ENCODE measurements at places on chromosomes 13 and 19.

DNA sequence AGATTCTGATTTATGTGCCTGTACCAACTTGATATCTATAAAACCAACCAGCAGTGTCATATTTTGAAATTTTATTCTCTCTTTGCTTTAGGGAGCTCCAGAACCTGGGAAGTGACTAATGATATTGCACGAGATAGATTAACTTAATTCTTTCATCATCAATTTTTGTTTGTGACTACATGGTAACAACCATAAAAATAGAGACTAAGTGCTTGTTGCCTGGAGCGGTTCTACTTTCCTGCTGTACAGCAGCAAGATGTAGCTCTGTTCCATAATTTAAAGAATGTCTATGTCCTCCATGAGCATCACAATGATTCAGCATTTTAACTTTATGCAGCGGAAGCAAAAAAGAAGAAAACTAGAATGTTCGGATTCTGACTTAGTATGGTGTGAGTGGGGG lies 275.6 kb downstream of the KLF5 start:
- DNase-seq: no peak

GRCh38 chr13:28499609-28500008 lies 4.7 kb upstream of the FLT1 start:
- DNase-seq: no peak

DNA sequence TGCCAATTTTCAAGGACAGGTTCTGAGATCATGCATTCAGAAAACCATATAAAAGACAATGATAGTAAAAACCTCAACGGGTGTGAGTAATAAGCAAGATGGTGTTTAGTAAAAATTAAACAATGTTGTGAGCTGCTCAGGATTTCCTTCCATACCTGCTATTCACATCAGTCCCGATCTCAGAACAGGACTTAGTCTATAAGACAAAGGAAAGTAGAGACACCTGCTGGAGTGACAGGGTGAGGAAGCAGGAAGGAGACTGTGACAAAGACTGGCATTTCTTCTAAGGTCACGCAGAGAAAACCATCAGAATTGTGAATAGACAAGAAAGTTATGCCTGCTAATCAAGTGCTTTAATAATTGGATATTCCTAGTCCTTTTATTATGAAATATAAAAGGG lies 648.0 kb downstream of the DACH1 start:
- no peak for DNase-seq

- DNase-seq: no peak
These were observed 154.4 kb downstream of the GGACT start for GRCh38 chr13:100434010-100434763.

DNA sequence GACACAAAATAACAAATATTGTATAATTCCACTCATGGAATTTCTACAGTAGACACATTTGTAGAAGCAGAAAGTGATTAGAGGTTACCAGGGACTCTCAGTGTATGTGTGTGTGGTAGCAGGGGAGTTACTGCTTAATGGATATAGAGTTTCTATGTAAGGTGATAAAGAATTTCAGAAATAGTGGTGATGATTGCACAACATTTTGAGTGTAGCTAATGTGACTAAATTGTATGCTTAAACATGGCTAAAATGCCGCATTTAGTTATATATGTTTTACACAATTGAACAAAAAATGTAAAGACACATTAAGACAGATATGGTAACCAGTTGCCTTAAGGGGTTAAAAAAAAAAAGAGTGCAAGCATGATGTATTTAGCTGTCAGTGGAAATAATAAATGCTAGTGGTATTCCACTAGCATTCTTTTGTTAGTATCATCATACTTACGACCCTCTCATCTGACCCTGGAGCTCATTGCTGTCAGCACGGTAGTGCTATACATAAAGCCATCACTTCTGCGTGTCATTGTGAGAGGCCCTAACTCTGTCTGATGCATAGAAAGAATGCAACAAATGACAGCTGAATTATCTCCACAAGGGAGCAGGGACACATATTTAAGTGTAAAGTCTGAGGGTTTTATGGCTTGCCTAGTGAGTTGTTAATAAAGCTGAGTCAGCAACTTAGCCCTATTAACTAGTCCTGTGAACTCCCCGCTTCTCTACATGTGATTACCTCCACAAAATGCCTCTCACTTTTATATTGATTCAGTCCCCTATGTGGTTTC lies 134.1 kb upstream of the RXFP2 start:
- DNase-seq: no peak

- no peak for DNase-seq
These were observed 204.6 kb upstream of the TSHZ3 start for GRCh38 chr19:31553846-31554215.

DNA sequence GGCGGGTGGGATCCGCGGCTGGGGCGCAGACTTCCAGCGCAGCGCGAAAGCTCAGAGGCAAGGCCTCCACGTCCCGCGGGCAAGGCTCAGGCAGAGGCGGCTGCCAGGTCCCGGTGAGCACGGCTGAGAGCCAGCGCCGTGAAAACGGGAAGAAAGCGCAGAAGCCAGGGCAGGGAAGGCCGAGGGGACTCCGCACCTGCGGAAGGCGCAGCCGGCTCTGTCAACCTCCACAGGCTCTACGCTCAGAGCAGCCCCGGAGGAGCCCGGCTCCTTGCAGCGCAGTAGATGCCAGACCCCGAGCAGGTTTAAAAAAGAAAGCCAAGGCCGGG lies 131.0 kb downstream of the RNF17 start:
- DNase-seq: no peak

DNA sequence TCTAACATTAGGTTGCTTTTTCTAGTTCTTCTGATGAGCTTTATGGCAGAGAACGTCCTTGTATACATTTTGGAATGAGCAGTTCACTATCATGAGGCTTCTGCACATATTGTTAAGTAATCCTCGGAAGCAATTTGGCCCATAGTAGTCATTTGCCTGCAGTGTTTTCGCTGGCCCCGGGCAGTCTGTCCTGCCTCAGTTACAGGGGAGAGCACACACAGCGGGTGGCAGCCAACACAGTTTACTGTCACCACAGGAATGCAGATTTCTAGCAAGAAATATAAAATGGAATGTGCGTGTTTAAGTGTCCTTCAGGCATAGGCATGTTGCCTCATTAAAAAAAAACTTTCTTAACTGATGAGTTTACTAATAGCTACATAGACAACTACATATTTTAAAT lies 71.5 kb upstream of the GJB6 start:
- no peak for DNase-seq

GRCh38 chr13:80336776-80337287 lies 4.1 kb downstream of the SPRY2 start:
- DNase-seq: no peak

GRCh38 chr19:3606690-3607289 lies at the start of gene TBXA2R:
TBXA2R (minus strand) TSS chr19:3606875; CDS start chr19:3600634, 6,241 bp downstream.
- DNase-seq: peak; percentile 28

DNA sequence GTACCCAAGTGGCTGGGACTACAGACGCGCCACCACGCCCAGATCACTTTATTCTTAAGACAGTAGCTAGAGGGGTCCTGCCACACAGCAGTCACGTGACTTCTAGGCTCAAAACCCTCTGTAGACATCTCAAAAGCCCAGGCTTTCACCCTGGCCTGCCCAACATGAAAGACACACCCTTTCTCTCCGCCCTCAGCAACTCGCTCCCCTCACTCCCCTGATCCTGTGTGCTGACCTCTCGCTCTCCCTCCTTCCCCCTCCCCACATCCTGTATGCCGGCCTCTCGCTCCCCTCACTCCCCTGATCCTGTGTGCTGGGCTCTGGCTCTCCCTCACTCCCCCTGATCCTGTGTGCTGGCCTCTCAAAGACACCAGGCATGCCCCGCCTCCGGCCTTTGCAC lies 77.4 kb downstream of the SLC15A1 start:
- DNase-seq: no peak

- no peak for DNase-seq
These were observed 26.7 kb upstream of the ISYNA1 start for GRCh38 chr19:18464646-18465045.

DNA sequence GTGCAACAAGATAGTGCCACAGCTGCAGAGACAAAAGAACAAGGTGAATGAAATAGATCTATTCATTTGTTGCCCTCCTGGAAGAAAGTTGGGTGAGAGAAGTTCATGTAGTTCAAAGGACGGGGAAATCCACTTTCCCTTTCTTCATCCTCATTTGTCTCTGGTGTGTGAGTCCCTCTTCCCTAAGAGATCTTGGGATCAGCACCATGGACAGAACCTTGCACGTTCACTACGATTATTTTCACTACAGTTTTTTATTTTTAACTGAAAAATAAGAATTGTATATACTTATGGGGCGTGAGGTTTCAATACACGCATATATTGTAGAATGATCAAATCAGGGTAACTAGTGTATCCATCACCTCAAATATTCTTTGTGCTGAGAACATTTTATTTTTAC lies 29.2 kb downstream of the NLRP5 start:
- DNase-seq: no peak

DNA sequence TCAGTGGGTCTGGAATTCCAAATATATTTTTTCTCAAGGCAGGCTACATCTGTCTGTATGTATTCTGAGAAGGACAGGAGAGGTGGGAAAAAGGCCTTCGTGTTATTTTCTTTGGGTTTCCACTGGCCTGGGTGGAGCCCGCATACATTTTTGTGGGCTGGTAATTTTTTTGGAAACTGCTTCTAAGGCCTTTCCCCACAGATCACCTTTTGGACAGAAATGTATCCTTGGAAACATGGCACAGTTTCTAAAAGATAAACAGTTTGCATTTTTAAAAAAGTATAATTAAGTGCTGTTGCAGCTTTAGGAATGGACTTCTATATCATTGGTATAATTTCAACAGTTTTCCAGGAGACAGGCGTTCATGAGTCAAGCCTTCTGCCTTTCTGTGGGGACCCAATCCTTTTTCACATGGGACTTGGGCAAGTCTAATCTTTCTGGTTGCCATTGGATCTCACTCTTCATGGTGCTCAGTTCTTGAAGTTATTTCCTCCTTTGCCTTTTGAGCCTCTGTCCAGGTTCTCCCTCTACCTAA lies 8.9 kb downstream of the RFX2 start:
- DNase-seq: no peak

- no peak for DNase-seq
These were observed 16.1 kb downstream of the LGALS16 start for GRCh38 chr19:39671739-39672363.
